Stimulated activated CD8-positive, alpha-beta memory T cell treated with anti-CD3 and anti-CD28 coated beads, Interleukin-7, amount 100 ng/mL, for 1 hour (primary cell): ENCODE measurements at places on chromosomes 3 and 15.

DNA sequence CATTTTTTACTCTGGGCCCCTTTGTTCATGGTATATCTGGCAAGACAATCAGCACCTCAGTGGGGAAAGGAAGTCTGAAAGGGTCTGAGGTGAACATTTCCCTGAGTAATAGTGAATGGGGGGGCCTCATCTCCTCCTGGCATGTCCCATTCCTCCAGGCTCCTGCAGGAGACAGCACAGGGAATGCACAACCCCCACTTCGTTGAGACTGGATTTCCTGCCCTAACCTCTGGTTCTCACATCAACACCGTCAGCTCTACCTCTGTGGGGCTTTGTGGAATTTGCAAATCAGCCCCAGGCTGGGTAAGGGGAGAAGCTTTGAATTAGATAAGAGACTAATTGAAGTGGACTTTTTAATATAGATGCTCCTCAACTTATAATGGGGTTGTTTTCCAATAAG, 168.3 kb upstream of the TRIM42 start:
- DNase-seq, result no peak

DNA sequence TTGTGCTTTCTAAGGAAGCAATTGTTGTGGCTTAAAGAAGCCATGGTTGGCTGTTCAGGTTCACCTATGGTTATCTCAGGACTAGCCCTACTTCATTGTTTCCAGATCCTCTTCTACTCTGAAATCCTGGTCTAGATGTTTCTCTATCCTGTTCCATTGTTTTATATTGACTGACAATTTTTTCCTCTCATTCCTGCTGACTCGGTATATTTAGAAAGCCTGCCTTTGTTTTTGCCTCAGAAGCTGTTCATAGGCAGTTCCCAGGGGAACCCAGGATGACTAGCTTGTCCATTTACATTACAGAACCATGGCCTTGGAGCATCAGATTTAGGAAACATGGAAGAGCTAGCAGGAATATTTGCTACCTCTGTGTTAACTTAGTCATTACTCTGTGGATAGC, 64.0 kb downstream of the SLC9C1 start:
- no peak for DNase-seq

- DNase-seq, result no peak
Measured at GRCh38 chr3:124840331-124840730, 46.8 kb downstream of the ITGB5 start.

DNA sequence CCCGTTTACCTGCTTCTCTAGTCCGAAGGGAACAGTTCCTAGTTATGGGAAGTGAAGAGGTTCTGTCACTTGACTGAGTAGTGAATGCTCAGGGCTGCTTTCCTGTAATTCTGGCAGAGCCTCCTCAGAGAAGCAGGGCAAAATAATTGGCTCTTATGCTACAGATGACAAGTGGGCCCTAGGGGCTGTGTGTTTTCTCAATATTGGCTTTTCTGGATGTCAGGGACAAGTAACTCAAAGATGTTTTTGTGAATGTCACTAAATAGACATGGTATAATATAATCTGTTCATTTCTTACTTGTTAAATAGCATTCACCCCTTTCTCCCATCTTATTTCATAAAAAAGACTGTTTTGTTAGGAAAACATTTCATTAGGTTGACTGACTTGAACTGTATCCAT, 40.1 kb downstream of the SGO1 start:
- DNase-seq, result no peak

DNA sequence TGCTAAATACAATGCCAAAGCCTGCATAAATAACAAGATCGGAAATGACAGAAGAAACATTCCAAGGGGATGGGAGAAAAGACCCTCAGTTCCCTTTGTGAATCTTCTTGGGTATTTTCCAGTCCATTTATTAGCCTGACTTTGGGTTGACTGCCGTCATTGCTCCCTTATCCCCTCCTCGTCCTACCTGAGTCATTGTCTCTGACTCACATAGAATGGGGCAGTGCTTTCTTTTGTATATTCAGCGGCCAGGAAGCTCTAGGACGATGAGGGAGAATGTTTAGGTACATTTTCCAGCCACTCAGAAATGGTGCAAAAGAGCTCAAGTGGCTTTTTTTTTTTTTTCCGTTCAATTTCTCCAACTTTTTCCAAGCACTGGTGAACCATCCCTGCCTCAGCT, 71.6 kb downstream of the KAT2B start:
- no peak for DNase-seq

- no peak for DNase-seq
Measured at GRCh38 chr3:17155951-17156350, 271.2 kb downstream of the PLCL2 start.

DNA sequence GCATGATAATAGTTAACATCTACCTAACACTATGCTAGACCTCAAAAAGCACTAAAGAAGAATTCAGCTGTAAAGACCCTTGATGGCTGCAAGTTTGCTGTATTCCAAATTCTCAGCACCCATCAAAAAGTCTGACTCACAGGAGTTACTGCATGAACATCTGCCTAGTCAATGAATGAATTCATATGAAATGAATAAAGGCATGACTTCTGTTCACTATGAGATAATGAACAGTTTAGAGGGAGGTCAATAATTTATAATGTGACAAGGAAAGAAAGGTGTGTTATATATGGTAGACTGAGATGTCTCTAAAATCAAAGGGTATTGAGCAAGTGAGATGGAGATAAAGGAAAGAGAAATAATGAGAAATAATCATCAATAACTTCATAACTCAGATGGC, 508.2 kb upstream of the TGFBR2 start:
- no peak for DNase-seq

DNA sequence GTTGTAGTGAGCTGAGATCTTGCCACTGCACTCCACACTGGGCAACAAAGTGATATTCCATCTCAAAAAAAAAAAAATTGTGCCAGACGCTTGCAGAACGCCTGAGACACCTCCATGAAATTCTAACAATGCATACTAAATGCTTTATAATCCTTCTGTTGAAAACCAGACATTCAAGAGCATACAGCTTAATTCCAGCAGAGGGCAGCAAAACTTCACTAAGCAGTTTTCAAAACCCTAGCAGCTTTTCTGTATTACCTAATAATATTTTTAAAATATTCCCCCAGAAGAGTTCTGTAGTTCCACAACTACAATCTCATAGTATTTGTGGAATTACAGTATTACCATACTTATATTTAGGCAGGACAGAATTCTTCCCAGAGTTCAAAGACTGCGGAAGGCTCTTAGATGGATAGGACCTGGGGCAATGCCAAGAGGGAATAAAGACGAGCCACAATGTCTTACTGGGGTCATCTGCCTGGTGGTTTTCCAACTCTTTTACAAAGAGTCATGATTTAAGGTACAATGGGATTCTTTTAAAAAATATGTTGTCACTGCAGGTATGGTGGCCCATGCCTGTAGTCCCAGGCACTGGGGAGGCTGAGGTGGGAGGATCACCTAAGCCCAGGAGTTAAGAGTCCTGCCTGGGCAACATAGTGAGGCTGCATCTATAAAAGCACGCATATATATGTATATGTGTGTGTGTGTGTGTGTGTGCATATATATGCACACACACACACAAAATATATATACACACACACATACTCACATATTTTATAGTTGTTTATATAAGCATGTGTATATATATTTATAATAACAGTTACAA, 19.6 kb upstream of the TASOR start:
- no peak for DNase-seq

- no peak for DNase-seq
Measured at GRCh38 chr3:178699810-178700209, 163.6 kb downstream of the KCNMB2 start.

GRCh38 chr15:82133251-82133650, 87.4 kb upstream of the MEX3B start:
- no peak for DNase-seq

GRCh38 chr15:54083991-54084390, 105.8 kb downstream of the UNC13C start:
- no peak for DNase-seq

DNA sequence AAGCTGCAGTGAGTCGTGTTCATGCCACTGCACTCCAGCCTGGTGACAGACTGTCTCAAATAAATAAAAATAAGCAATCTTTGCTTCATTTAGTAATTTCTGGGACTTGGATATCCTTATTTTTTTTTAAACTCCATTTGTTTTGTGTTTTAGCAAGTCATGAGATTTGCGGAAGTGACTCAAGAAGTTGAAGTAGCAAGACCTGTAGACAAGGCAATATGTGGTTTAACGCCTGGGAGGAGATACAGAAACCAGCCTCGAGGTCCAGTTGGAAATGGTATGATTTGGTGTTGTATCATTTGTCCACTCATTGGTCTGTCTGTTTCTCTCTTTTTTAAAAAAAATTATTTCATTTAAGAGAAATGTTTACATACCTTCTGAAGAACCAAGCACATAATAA, 16.6 kb upstream of the RPLP1 start:
- DNase-seq, result no peak

GRCh38 chr15:84818261-84819131, 1.3 kb downstream of the ALPK3 start:
- no peak for DNase-seq

GRCh38 chr3:49840388-49840787, 16.0 kb downstream of the TRAIP start:
- no peak for DNase-seq

GRCh38 chr15:75163150-75163564, 38.5 kb upstream of the C15orf39 start:
- no peak for DNase-seq

DNA sequence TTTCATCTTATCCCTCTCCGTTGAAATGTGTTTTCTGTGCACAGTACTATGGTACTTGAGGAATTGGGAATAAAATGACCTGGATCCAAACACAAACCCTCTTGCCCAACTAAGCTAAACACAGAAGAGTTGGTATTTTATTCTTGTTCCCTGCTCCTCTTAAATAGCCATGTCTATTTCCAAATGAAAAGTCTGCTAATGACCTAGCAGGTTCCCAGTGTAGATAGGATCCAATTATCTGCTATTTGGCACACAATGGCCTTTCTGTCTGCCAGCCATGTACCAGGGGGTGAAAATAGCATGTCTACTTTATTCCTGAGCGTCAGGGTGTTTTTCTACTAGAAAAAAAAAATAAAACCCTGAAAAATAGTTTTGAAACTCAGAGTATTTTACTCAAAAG, 657.0 kb upstream of the NAALADL2 start:
- no peak for DNase-seq

DNA sequence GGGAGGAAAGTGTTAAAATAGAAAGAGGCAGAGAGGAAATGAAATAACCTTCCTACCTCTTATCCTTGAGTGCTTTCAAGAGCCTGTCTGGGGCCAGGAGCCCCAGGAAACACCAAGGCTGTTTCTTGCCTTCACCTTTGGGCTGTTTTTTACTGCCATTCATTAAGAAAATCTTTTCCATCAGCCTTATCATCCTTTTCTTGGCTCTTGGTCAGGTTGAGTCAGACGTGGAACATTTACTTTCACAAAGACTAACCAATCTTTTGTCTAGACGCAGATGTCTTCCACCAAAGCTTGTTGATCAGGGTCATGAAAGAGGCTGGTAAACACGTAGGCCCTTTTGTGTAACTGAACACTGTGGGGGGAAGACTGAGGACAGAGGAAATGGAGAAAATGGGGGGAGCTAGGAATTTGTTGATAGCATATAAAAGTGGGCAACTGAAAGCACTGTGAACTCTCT, 151.0 kb upstream of the THBS1 start:
- no peak for DNase-seq

GRCh38 chr3:156702367-156702766, 28.0 kb downstream of the TIPARP start:
- DNase-seq, result no peak

GRCh38 chr3:23865595-23866396, 51.0 kb downstream of the NKIRAS1 start:
- no peak for DNase-seq

- no peak for DNase-seq
Measured at GRCh38 chr15:78415284-78415683, 22.7 kb upstream of the IREB2 start.

DNA sequence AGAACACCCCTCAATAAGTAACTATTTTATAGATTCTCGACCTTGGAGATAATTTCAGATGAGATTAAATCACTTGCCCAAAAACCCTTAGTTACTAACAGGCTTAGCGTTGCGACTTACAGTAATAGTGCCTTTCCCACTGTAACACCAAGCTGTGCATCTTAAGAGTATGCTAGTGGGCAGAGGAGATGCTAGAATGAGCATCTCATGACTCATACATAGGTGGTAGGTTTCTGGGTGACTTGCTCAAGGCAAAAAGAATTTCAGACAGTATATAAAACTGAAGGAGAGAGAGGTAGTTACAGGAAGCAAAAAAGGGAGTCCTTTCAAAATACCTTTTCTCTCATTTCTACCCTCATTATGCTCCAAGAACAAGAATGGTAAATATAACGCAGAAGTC, 3.9 kb downstream of the KATNBL1 start:
- no peak for DNase-seq

- no peak for DNase-seq
Measured at GRCh38 chr3:138774529-138775253, 60.0 kb downstream of the PIK3CB start.

- DNase-seq, result no peak
Measured at GRCh38 chr3:182979103-182979673, 1.1 kb downstream of the DCUN1D1 start.

- DNase-seq, result no peak
Measured at GRCh38 chr3:136075811-136076210, 110.3 kb downstream of the PPP2R3A start.

DNA sequence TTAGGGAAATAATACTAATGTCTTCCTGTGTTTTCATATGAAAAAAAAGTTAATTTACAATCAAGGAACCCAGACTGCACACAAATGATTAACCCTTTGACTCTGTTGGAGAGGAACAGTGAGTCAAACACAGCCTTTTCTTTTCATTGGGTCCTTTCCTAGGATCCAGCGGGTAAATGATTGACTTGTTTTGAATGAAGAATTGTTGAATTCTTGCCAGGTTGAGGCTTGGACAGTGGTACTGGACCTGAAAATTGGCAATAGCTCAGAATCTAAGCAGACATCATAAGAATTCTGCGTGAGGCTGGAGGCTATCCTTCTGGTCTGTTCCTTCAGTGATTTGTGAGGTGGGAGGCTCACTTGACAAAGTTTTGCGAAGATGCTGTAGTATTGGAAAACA, 143.0 kb downstream of the RYR3 start:
- no peak for DNase-seq

GRCh38 chr3:53939813-53940212, 48.2 kb upstream of the SELENOK start:
- no peak for DNase-seq

DNA sequence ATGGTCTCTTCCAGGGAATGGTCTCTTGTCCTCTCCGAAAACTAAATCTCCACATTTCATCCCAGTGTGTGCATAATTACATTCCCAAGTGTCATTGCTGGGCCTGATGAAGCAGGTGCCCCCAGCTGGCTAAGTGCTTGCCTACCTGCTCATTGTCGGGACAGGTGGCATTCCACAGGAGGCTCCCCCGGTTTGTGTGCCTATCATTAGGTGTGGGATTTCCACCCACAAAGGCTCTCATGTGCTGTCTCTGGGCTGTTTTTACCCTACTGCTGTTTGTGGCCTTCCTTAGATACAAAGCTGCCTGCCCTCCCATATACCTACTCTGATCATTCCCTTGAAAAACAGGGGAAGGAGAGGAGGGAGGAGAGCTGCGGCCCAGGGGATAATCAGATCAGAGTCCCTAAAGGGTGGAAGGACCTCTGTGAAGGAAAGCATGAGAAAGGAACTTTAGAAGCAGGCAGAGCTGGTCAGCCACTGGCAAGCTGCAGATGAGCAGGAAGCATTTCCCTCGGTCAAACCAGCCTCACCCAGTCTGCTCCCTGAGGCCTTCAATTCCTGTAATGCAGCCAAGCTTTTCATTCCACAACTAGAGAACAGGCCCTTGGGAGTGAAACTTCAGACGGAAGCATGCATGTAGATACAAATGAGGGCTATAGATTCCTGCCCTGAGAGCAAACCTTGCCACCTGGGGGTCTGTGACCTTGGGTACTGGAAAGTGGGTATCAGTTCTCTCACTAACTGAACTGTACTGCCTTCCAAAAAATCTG, 60.7 kb upstream of the HEG1 start:
- no peak for DNase-seq
